ENCODE measurements at places on chromosomes 16 and 17.

DNA sequence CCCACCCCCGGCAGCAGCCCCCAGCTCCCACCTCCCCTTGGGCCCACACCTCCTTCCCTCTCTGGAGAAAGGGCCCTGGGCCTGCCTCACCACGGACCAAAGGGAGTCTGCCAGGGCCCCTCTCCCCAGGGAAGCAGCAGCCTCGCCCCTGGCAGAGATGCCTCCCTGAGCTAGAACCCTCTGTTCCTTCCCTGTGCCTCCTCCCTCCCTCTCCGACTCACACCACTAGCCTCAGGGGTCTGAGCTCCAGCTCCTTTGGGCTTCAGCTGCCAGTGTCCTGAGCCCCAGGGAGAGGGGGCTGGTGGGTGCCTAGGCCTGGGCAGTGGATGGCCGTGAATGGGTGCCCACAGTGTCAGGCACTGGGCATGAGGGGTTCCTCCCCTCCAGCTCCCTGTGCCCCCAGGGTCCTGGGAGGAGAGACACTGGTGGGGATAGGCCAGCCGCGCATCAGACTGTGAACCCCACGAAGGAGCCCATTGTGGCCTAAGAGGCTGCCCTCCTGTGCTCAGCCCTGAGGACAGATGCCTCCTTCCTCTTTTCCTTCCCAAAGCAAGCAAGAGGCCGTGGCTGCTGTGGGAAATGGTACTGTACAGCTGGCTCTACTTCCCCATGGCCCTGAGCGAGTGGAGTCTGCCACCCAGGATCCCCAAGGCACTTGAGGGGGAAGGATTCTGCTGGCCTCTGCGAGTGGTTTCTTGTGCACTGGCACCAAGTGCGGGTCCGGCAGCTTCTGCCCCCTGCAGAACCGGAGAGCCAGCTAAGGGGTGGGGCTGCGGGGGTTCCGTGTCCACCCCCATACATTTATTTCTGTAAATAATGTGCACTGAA lies 20.7 kb downstream of the MMP15 start:
- no peak for DNase-seq

GRCh38 chr17:74431568-74432423 lies at the start of gene GPRC5C:
Gene GPRC5C (plus strand): TSS chr17:74432088. CDS start chr17:74439777, 7,689 bp downstream.
- DNase-seq: peak; percentile 75

GRCh38 chr17:51217946-51218345 lies 41.9 kb downstream of the MBTD1 start:
- no peak for DNase-seq

- no peak for DNase-seq
Observed at GRCh38 chr16:66304961-66305360, 61.5 kb upstream of the CDH5 start.

- DNase-seq: no peak
Observed at GRCh38 chr16:21161211-21161610, 2.7 kb downstream of the LDAF1 start.

DNA sequence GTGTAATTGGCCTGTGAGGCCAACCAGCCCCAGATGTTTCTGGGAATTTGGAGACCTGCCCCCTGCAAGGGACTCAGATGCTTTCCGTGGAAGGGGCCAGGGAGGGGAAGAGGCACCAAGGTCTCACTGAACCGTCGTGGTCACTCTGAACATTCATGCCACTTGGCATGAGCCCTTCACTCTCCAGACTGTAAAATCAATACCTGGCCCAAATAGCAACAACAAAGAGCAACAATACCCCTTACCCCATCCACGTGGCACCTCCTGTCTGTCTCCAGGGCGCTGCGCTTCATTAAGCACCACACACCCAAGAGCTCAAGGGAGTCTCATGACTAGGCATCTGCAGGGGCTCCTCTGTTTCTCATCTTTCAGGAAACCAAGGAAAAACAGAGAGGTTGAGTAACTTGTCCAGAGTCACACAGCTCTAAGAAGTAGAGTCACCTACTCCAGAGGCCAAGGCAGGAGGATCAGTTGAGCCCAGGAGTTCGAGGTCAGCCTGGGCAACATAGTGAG lies 52.8 kb downstream of the SOCS1 start:
- DNase-seq: no peak

GRCh38 chr16:22314661-22315626 lies 17.7 kb downstream of the POLR3E start:
- no peak for DNase-seq

- DNase-seq: no peak
Observed at GRCh38 chr17:44992242-44992939, 24.3 kb upstream of the C1QL1 start.

- no peak for DNase-seq
Observed at GRCh38 chr17:51261024-51261963, 948 bp downstream of the UTP18 start.

GRCh38 chr16:46712911-46713310 lies 23.5 kb downstream of the ORC6 start:
- no peak for DNase-seq

DNA sequence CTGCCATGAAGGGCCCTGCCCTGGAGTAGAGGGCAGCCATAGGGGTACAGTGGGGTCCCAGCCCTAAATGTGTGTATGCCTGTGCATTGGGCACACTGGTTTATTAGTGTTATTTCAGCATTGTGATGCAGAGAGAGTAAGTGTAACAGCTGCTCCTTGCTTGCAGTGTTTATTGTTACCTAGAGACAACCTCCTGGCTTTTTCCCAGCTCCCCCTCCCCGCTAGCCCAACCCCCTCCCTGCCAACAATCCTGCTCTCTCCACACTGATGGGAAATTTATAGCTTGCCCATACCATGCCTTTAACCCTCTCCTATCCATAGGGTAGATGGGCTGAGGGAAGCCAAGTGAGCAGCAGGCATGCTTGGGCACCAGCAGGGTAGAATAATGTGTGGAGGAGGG lies 51.3 kb downstream of the NEUROD2 start:
- DNase-seq: no peak

GRCh38 chr17:81245024-81245664 lies 6.0 kb downstream of the NDUFAF8 start:
- no peak for DNase-seq

DNA sequence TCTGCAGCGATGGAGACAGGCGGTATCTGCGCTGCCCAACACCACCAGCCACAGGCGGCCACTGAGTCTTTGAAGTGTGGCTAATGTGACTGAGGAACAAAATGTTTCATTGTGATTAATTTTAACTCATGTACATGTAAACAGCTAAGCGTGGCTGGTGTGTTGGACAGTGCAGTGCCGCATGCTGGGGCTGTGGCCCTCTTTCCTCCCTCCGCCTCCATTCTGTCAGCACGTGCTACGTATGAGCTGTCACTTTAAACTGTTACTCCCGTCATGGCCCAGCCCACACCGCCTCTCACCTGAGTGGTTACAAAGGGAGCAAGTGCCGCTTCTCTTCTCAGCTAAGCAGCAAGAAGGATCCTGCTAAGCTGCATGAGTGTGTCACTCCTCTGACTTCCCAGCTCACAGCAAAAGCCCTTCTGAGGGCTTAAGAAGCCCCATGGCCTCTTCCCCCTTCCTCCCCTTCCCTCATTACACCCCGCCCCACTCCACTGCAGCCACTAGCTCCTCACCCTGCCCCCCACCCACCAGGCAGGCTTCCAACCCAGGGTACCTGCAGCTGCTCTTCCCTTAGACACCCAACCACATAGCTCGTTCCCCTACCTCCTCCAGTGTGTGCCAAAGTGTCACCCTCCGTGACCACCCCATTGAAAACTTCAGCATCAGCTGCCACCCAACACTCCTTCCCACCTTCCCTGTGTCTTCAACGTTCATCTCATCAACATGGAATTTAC lies 15.0 kb downstream of the HASPIN start:
- DNase-seq: peak; percentile 82

GRCh38 chr17:77581480-77581879 lies 377.0 kb upstream of the TNRC6C start:
- no peak for DNase-seq

GRCh38 chr17:46190763-46191162 lies 2.5 kb downstream of the KANSL1 start:
- no peak for DNase-seq

DNA sequence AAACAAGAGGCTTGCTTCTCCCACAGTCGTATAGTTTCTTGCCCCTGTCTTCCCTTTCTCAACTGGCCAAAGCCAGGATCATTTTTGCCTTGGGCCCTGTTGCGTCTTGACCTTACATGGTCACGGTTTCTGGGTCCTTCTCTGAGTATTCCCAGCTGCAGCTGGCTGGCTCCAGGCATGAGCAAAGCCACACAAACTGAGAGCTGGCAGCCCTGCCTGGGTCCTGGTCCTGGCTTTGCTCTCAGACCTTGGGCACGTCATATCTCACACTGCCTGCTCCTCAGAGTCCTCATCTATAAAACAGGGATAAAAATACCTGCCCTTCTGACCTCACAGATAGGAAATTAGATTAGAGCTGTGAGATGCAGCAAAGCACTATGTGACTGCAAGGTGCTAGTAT lies 277.6 kb downstream of the CBLN1 start:
- no peak for DNase-seq

GRCh38 chr17:6170349-6170748 lies 100.2 kb downstream of the WSCD1 start:
- peak; percentile 10 for DNase-seq

- DNase-seq: no peak
Observed at GRCh38 chr17:56708220-56708558, 114.7 kb downstream of the NOG start.

DNA sequence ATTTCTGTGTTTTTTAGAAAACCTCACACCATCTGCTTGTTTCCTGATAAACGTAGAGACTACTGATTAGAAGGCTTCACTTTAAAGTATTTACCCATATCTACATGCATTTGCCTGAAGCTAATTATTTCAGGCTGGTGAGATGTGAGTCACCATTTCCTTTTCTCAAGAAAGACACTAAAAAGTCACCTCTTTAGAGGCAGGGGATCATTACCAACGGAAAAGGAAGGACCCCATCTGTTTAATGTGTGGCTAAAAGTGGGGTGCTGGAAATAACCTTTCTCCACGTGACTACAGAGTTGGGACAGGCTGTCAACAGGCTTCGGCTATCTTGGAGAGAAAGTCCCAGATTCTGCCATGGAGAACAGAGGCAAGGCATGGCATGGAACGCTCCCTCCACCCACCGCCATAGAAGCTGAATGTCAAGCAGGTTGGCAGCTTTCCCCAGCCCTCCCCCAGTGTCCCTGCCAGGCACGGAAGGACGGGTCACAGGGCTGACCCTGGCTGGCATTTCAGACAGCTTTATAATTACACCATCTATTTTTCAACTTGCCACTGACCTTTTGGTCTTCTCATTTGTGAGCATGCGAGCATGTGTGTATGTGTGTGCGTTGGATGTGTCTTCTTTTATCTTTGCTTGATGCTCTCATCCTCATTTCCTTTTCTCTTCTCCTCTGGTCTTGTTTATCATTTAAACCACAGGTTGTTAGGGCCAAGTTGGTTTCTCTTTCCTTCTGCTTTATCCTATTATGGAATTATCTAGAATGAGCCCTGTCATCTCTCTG lies 157.0 kb downstream of the CPPED1 start:
- peak; percentile 41 for DNase-seq

GRCh38 chr17:79581324-79581932 lies 29.4 kb downstream of the RBFOX3 start:
- DNase-seq: no peak

GRCh38 chr17:4508207-4508606 lies 9.5 kb downstream of the SPNS2 start:
- no peak for DNase-seq

GRCh38 chr17:45997624-45998023 lies 1.4 kb upstream of the STH start:
- DNase-seq: no peak

- no peak for DNase-seq
Observed at GRCh38 chr17:68443972-68444464, 13.3 kb downstream of the WIPI1 start.

DNA sequence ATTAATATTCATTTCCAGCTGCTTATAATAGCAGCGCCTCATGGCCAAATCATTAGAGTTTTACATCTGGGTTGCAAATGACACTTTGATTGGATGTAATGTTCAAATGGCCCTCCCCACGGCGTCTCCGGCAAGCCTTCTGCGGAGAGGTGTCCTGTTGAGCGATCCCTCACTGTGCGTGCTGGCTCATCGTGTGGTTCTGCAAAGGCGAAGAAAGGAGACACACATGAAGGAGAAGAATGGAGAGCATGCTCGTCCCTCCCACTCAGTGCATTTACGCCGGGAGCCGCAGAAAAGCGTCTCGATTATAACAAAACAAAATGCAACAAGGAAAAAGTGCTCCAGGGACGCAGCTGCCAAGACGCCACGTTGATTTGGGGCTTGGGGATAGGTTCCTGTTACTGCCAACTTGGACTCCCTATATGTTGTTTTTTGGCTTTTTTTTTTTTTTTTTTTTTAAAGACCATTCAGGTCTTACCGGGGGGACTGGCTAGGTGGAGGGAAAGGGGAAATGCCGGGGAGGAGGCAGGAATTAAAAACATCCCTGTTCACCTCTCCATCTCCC lies 117.6 kb downstream of the C16orf78 start:
- no peak for DNase-seq

DNA sequence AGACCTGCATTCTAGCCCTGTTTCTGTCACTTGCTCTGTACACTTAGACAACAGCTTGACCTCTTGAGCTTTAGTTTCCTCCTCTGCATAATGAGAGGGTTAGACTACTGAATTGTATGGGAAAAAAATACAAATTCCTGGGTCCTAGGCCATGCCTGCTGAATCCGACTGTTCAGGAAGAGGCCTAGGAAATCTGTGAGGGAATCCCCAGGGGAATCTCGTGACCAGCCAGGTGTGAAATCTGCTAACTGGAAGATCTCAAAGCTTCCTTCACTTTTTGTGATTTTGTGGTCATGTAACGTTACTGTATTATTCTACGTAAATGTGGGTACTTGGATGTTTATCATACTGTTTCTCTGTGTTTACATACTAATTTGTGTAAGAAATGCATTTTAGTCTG lies 58.2 kb downstream of the CYLD start:
- DNase-seq: no peak

DNA sequence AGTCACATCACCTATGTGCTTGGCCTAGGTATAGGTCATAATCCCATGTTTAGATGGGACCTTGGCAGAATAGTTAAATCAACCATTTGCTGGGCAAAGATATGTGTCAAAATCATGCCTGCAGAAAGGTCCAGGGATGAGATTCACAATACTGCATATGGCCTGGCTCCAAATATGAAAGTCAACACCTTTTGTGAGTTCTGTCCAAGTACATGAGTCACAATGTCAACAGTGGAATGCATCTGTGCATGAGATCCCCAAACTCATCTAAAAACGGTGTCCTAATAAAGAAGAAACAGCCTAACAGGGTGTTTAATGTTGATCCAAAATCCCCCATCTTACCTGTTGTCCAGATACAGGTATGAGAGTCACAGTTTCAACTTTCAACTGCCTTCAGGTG lies 1847.5 kb downstream of the TP53TG3F start:
- no peak for DNase-seq

DNA sequence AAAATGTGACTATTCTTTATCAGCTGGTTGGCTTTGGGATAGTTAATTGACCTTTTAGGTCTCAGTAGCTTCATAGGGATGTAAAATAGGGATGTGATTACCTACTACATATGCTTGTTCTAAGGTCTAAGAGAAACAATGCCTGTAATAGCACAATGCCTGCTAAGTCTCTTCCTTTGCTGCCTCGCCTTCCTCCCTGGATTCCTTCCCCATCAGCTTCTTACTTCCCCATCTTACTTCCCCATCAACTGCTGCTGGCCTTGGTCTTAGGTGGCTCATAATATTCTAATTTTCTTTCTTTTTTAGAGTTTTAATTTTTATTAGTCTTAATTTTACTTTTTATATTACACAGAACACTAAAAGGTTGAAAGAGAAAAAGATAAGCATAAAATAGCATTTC lies 59.2 kb upstream of the GOT2 start:
- DNase-seq: no peak

All from stimulated activated CD4-positive, alpha-beta T cell treated with anti-CD3 and anti-CD28 coated beads, Interleukin-15, amount 100 ng/mL, for 24 hours (primary cell).